ENCODE measurements at places on chromosomes 11 and 22. TPM values are rescaled to one million over a fixed set of nuclear protein-coding genes. Genes with fewer than 3 reads are reported as not detected.

Gene PRR5L
- 7.4 TPM for total RNA-seq

Gene BRSK2
- total RNA-seq, result 27.1 TPM

Gene SORL1
- total RNA-seq, result 65.5 TPM

Gene SCGB1D2
- not detected for total RNA-seq

Gene CBLIF
- total RNA-seq, result not detected

Gene MS4A6E
- not detected for total RNA-seq

Gene ACRV1
- not detected for total RNA-seq

Gene CDC42BPG
- 12.3 TPM for total RNA-seq

Gene CCND1
- 170 TPM for total RNA-seq

Gene OR5B21
- not detected for total RNA-seq

Gene GRK3
- total RNA-seq, result 35.3 TPM

Gene VSIG2
- total RNA-seq, result not detected

Gene FAM180B
- not detected for total RNA-seq

- DNase-seq, result peak; percentile 75
- no peaks in the 10 kb centered on the region for H3K36me3 ChIP-seq
- H3K4me1 ChIP-seq, result peaks cover 2% of the 10 kb centered on the region
- no peak overlapping the region for H3K4me3 ChIP-seq
- no peaks in the 10 kb centered on the region for H3K27me3 ChIP-seq
- no peak overlapping the region for H3K27ac ChIP-seq
Measured at GRCh38 chr11:73795925-73796632, 8.4 kb downstream of the MRPL48 start.

DNA sequence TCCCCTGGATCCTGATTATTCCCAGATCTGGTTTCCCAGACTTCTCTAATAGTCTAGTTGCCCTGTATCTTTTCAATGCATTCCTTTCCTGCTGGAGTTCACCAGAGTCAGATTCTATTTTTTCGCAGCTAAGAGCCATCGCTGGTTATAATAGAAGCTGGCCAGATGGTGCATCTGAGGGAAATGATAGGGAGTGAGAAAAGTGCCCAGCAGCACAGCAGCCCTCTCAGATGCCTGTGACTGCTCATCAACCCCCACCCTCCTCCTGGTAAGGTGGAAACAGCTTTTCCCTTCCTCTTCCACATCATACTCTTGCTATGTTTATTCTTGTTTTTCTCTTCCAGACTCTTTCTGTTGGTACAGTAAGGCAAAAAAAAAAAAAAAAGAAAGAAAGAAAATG lies 12.8 kb downstream of the OR8A1 start:
- H3K36me3 ChIP-seq, result no peaks in the 10 kb centered on the region
- H3K27me3 ChIP-seq, result no peaks in the 10 kb centered on the region
- no peaks in the 10 kb centered on the region for H3K4me1 ChIP-seq
- no peak for DNase-seq
- H3K4me3 ChIP-seq, result no peak overlapping the region

DNA sequence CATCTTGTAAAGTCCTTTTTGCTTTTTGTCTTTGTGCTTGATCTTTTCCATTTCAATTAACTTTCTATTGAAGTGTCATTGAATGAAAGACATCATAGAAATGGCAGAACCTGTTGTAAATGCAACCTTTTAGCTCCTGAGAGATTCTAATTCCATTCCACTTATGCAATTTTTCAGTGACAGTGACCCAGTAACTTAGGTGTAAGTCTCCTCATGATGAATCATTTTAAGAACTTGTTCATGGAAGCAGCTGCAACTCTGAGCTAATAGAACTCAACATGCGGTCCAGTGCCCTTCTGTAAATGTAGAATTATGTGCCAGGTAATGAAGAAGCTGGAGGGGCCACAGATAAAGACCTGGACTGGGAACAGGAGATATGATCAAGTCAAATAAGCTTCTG lies 398.3 kb upstream of the SYN3 start:
- DNase-seq, result no peak
- no peaks in the 10 kb centered on the region for H3K4me1 ChIP-seq
- H3K36me3 ChIP-seq, result no peaks in the 10 kb centered on the region
- H3K27me3 ChIP-seq, result no peaks in the 10 kb centered on the region
- no peak overlapping the region for H3K27ac ChIP-seq

Measured in H1 (cell line).